Purkinje cell (primary cell): ENCODE measurements at places on chromosomes 2 and 18. TPM values are rescaled to one million over a fixed set of nuclear protein-coding genes. Genes with fewer than 3 reads are reported as not detected.

The LAMA1 gene
- 0.50 TPM in 1 of 2 replicates, not detected in the other for polyA plus RNA-seq

The RFX8 gene
- 2.7 and 3.3 TPM in 2 replicates for polyA plus RNA-seq

The RUFY4 gene
- polyA plus RNA-seq = not detected in 2 replicates

The DYSF gene
- polyA plus RNA-seq = not detected in 2 replicates

The RIT2 gene
- 15.9 and 21.0 TPM in 2 replicates for polyA plus RNA-seq

The DRC1 gene
- polyA plus RNA-seq = not detected in 2 replicates

The OSR1 gene
- not detected in 2 replicates for polyA plus RNA-seq

The TUBA4B gene
- not detected in 2 replicates for polyA plus RNA-seq

The HAT1 gene
- polyA plus RNA-seq = 74.3 and 86.6 TPM in 2 replicates

The CFAP65 gene
- polyA plus RNA-seq = 2.5 TPM in 1 of 2 replicates, not detected in the other

The RPL31 gene
- polyA plus RNA-seq = 1,242 and 1,327 TPM in 2 replicates

The CHRNA1 gene
- 2.0 TPM in 1 of 2 replicates, not detected in the other for polyA plus RNA-seq

The NBAS gene
- polyA plus RNA-seq = 19.2 and 22.7 TPM in 2 replicates

The FSIP2 gene
- 0.18 and 0.77 TPM in 2 replicates for polyA plus RNA-seq

The LYPD1 gene
- polyA plus RNA-seq = 1.6 and 1.7 TPM in 2 replicates

The UGT1A5 gene
- polyA plus RNA-seq = not detected in 2 replicates

The IKZF2 gene
- polyA plus RNA-seq = 1.4 and 3.0 TPM in 2 replicates

The DNAH6 gene
- 1.4 TPM in 1 of 2 replicates, not detected in the other for polyA plus RNA-seq

The COBLL1 gene
- 7.1 and 10.9 TPM in 2 replicates for polyA plus RNA-seq

The KLF11 gene
- polyA plus RNA-seq = 0.74 and 1.1 TPM in 2 replicates

The CLASP1 gene
- polyA plus RNA-seq = 210 and 282 TPM in 2 replicates

The AMER3 gene
- 0.70 and 1.2 TPM in 2 replicates for polyA plus RNA-seq

The APCDD1 gene
- 1.1 and 3.3 TPM in 2 replicates for polyA plus RNA-seq

The LYPD6B gene
- not detected in 2 replicates for polyA plus RNA-seq

The PTGR3 gene
- 10.0 and 10.6 TPM in 2 replicates for polyA plus RNA-seq

The DYNC2LI1 gene
- 69.8 and 97.9 TPM in 2 replicates for polyA plus RNA-seq

The TPO gene
- polyA plus RNA-seq = 1.2 TPM in 1 of 2 replicates, not detected in the other
